ENCODE measurements at places on chromosomes 12 and 14. TPM values are rescaled to one million over a fixed set of nuclear protein-coding genes. Genes with fewer than 3 reads are reported as not detected.

DNA sequence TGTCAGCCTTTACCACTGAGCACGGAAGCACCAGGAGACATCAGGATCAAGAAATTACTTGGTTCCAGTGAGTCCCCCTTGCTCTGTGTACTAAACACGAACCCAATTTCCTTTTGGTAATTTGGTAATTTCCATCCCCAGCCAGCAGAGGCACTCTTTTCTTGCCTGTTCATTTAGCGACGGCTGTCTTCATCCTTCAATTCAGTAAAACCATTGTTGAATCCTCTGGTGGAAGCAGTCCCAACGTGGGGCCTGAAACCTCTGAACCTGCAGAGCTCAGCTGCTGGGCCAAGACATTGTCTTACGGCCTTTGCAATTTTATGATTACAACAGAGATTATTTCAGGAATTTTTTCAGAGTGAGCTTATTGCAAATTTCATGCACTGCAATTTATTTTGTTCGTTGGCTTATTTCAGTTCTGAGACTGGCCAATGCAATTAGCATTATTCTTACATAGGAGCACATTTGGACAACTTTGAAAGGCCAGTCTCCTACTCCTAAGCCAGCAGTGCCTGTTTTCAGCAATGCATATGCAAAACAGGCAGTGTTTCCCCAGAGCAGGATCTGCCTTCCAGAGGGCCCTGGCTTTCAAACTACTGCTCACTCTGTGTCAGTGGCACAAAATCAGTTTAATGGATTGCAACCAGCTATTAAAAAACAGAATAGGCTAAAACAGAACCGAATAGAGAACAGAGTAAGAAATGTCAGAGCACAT, 372.9 kb upstream of the TMEM132C start:
- DNase-seq: no peak

GRCh38 chr12:45377815-45378214, 161.9 kb downstream of the ANO6 start:
- DNase-seq: no peak

- DNase-seq: no peak
These were observed 46.8 kb upstream of the PCED1B start for GRCh38 chr12:47032644-47033043.

- no peak for DNase-seq
These were observed 142.5 kb upstream of the RTL1 start for GRCh38 chr14:101046071-101046470.

DNA sequence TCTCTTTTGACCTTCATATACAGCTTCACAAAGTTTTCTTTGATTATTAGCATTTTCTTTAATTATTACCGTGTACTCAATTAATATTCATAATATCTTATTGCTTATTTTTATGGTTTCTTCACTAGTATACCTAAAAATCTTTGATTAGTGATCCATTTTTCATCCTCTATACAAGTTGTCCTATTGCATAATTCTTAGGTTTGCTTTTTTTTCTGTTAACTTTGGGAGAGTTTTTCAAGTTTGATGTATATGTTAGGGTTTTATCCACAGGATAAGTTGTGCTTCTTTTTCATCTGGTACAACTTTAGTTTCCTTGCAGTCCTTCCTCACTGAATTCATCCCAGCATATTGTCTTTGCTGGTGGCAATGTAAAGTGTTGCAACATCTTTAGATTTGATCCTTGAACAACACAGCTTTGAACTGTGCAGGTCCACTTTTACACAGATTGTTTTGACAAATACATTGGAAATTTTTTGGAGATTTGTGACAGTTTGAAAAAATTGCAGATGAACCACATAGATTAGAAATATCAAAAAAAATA, 88.6 kb upstream of the NAV3 start:
- no peak for DNase-seq

DNA sequence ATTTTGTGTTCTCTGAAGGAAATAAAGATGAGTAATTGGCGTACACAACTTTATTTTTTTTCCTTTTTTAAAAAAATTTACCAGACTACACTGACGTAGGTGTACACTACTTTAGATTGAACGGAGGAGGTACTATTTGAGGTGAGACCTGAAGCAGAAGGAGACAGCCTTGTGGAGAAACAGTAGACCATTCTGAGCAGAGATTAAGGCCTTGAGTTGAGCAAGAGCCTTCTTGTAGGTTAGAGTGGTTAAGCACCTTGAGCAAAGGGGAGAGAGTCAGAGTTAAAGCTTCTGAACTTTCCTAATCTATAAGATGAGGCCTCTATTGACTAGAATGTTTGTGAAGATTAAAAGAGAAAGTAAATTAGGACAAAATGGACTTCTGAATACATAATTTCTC, 2.5 kb downstream of the LEMD3 start:
- DNase-seq: no peak

Gene ASIC1
- total RNA-seq: 5.5 TPM

Gene RDH12
- not detected for total RNA-seq

Data from sciatic nerve (tissue), 2 donors.